ENCODE measurements at places on chromosomes 7 and 10. TPM values are rescaled to one million over a fixed set of nuclear protein-coding genes. Genes with fewer than 3 reads are reported as not detected.

The SLC25A28 gene
- 7.6 TPM for total RNA-seq

The OPN1SW gene
- total RNA-seq, result not detected

The ZNF804B gene
- not detected for total RNA-seq

The SYCE1 gene
- total RNA-seq, result not detected

The LDB3 gene
- not detected for total RNA-seq

The LLCFC1 gene
- not detected for total RNA-seq

The UPK3BL1 gene
- 8.9 TPM for total RNA-seq

The HECTD2 gene
- 3.7 TPM for total RNA-seq

The SYNPO2L gene
- 0.08 TPM for total RNA-seq

The LFNG gene
- total RNA-seq, result 4.9 TPM

The GJC3 gene
- total RNA-seq, result not detected

The UNC5B gene
- total RNA-seq, result 35.6 TPM

The GPR15LG gene
- not detected for total RNA-seq

The TMEM273 gene
- total RNA-seq, result not detected

The CRTAC1 gene
- total RNA-seq, result not detected

The TEX36 gene
- not detected for total RNA-seq

The RAPGEF5 gene
- total RNA-seq, result 1.8 TPM

The LIPJ gene
- total RNA-seq, result not detected

The ASB15 gene
- total RNA-seq, result not detected

The PODXL gene
- total RNA-seq, result 1.1 TPM

The GPR26 gene
- total RNA-seq, result not detected

The AKR1B15 gene
- total RNA-seq, result 2.3 TPM

The SUFU gene
- 7.2 TPM for total RNA-seq

The SPACDR gene
- total RNA-seq, result not detected

The GIMAP2 gene
- total RNA-seq, result 2.1 TPM

The SRI gene
- 82.4 TPM for total RNA-seq

The PILRA gene
- total RNA-seq, result 4.4 TPM

The GIMAP8 gene
- total RNA-seq, result 0.39 TPM

Data from epithelial cell of alveolus of lung (primary cell).